ENCODE measurements at places on chromosomes 2 and 18.

- no peak for DNase-seq
Observed at GRCh38 chr2:232971744-232972143, 41.3 kb downstream of the NGEF start.

GRCh38 chr2:217271813-217272212 is 411.9 kb upstream of the TNP1 start:
- no peak for DNase-seq

GRCh38 chr18:46344416-46345180 is 240.4 kb downstream of the HAUS1 start:
- no peak for DNase-seq

GRCh38 chr18:51157215-51157614 is 40.3 kb downstream of the MEX3C start:
- no peak for DNase-seq

DNA sequence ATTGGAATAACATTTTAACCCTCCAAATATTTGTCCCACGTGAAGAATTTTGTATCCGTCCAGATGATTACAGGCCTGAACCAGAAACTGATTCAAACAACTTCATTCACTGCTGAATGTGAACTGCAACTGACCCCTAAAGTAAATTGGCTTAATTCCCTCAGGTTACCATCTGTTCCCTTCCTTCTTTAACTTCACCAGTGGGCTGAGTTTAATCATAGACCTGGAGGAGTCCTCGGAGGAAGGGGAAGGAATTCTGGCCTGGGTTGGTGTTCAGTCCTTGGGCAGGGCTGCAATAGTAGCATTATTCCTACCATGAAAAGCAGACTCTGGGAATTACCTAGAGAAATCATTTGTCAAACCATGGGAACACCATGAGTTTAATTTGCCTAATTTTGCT is 207.4 kb downstream of the TMEM247 start:
- DNase-seq, result no peak

All from activated CD4-positive, alpha-beta T cell treated with anti-CD3 and anti-CD28 coated beads, Interleukin-2, amount 10 ng/mL, durations not matched to agents 7 days and 5 days (primary cell).